ENCODE measurements at places on chromosomes 7 and 10.

DNA sequence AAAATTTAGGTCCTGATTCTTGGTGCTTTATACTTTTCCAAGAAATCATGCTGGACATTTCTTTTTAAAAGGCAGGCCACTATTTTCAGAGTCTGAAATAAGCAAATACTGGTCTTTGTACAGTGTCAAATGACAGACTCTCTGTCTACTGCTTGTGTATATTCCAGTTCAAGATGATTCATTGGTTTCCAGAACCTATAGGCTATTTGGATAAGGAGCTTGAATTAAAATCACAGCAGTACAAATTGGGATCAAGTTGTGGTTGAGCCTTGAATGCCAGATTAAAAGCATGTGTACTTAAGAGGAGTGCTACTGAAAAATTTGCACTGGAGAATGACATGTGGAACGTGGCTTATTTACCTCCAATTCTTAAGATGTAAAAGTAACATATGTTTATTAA, 10.7 kb downstream of the KMT2E start:
- no peak for DNase-seq

DNA sequence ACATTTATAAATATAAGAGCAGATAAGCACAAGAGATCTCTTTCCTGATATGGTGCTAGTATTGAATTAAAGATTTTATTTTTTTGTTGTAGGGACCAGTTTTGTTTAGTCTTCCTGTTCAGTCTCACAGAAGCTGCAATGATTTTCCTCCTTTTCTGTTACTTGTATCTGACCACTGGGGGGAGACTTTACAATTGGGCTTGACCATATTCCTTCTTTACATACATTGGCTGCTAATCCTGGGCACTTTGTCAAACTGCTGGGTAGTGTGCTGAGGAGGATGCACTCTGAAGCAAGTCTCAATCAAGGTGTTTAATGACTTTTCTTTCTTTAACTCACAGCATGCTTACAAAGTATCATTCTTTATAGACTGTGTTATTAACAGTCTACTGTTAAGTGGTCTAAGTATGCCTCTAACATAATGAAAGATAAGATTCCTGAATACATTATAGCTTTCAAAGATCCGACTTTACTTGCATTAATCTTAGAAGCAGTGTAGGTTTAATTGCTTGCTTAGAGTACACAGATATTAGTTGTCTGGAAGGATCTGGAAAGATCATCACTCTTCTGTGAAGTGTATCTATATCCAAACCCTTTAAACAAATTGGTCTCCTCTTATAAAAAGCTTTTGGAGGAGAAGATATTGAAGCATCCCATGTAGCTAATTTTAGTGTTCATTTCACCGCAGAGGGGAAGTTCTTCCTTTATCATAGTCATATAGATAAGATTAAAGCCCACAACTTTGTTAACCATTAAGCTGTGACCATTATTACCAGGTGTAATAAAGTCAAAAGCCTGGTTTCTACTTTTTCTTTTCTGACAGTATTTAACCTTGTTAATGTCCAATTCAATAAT, 3.1 kb downstream of the PALS2 start:
- no peak for DNase-seq

DNA sequence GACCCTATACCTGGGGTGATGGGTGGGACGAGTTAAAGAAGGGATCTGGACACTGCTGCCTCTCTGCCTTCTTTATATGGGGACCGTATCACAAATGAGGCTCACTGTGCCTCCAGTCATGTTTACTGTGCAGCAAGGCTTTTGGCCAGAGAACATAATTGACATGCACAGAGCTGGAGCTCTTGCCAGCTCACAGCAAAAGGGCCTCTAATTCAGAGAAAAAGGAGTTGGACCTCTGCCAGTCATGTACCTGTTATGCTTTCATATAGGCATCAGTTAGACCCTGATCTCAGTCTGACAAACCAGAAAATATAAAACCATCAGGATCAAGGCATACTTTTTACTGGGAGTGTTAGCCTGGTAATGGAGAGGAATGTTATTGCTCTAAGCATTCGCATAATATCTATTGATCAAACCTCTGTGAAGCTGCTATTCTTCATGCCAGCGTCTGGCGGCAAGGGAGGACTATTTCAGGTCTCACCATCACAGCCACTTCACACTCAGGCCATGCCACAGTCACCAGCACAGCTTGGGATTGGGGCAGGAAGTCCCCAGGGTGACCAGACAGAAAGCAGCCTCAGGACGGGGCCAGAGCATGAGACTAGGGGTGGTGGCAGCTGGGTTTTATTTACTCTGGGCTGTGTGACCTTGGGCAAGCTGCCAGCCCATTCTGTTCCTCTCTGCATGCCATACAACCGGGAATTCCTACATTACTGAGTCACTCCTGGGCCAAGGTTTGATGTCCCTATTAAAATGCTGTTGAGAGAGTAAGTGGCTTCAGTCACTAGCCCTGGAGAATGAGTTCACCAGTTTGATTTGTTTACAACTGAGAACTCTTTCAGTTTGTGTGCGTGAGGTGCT, 90.1 kb downstream of the NPSR1 start:
- DNase-seq, result no peak

DNA sequence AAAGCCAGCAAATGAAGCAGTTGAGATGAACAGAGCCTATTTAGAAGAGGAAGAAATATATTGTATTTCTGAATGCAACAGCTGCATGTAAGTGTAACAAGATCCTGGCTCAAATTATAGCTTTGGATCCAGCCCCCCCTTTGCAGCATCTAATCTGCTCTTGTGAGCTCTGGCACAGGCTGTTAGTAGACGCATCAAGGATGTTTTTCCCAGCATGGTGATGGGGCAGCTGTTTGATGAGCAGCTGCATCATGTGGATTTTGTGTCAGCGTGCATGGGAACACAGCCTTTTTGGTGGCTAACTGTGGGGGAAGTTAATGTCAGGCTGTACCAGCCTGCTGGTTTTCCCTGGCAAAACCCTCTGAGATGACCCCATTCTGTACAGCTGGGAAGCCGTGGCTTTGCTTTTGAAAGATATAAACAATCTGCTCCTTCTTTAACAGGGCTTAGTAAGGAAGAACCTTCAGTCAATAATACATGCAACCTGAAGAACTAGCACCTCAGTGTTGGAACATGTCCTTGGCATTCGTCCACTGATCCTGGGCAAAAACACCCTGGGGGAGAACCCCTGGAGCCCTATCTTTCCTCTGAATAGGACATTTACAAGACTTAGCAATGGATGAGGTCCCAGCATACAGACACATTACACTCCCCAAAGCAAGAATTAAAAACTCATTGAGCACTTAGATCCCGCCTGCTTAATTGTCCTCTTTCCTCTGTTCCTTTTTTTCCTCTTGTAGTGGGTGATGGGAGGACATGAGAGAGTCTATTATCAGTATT, 70.6 kb downstream of the NPS start:
- DNase-seq, result no peak

DNA sequence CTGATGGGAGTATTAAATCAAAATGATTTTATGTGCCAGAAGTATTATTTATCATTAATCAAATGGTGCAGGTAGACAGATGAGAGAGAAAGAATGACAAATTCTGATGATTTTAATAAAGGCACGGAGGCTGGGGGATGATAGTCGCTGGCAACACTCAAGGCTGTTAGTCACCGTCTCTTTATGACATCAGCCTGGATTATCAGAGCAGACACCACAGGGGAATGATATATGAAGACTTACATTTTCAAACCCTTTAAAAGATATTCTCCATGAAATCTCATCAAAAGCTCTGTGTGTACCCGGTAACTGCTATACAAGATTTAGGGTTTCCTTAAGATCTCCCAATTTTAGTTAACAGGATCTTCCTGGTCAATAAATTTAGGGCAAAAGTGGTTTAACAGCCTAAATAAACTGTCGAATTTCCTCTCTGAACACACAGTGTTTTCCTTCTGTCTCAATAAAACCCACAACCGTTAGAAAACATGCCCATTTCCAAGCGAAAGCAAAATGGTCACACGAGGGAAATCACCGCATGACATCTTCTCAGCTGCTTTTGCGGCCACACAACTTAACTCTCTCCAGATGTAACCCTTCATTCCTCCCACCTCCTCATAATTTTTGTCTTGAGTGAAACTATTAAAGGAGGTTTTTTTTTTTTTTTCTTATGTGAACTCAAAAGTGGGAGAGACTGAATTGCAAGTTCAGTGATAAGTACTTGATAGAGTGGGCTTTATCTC, 133.2 kb upstream of the FAM171A1 start:
- DNase-seq, result no peak

DNA sequence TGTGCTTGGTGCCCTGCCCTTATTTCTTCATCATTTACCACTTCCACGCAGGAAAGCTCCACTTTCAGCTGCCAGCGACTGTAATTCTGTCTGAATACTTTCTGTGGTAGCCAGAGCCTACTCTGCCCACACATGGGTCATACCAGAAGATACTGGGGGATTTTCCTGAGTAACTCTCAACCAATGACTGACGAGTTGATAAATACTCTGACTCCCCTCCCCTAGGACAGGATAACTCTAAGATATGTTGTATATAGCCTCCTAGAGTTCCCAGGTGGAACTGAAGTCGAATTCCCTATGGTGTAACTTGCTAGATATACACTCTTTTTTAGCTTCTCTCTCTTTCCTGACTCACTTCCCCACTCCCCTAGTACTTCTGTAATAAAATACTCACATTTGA, 29.8 kb downstream of the SEM1 start:
- DNase-seq, result no peak

DNA sequence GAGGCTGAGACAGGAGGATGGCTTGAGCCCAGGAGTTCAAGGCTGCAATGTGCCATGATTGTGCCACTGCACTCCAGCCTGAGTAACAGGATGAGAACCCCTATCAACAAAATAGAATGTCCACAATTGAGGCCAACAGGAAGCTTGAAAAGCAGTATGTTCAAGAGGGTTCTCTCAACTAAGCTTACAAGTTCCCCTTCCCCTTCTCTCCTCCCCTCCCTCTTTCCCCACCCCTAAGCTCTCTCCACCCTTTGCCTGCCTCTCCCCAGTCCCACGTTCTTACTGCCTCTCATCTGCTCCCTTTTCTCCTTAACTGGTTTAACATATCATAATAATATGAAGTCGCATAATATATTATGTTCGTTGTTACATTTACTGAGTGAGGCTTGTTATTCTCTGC, 35.4 kb downstream of the KIAA1549 start:
- no peak for DNase-seq

- DNase-seq, result no peak
Observed at GRCh38 chr10:3782451-3783315, 2.3 kb downstream of the KLF6 start.

- DNase-seq, result no peak
Observed at GRCh38 chr10:14450041-14450491, 119.3 kb upstream of the FRMD4A start.

- no peak for DNase-seq
Observed at GRCh38 chr10:91528080-91528479, 104.8 kb downstream of the PPP1R3C start.

GRCh38 chr10:71444284-71445054, 47.7 kb downstream of the CDH23 start:
- no peak for DNase-seq

DNA sequence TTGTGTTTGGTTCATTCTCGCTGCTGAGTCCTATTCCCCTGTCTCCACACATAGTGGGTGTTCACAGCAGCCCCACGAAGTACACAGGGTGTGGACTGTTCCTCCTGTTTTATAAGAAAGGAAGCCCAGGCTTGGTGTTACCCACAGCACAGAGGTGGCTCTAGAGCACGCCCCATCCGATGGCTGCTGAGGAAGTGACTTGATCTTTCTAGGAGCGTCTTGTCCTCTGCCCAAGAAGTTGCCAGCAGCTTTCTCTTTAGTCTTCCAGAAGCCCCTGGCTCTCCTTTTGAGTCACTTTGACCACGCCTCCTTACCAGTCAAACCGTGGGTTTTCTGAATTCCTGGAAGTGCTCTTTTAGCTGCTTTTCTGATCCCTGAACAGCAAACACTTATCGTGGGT, 94.0 kb downstream of the GRK5 start:
- no peak for DNase-seq

GRCh38 chr10:67809107-67809506, 28.9 kb downstream of the DNAJC12 start:
- no peak for DNase-seq

- no peak for DNase-seq
Observed at GRCh38 chr7:144835155-144835611, 670 bp downstream of the TPK1 start.

DNA sequence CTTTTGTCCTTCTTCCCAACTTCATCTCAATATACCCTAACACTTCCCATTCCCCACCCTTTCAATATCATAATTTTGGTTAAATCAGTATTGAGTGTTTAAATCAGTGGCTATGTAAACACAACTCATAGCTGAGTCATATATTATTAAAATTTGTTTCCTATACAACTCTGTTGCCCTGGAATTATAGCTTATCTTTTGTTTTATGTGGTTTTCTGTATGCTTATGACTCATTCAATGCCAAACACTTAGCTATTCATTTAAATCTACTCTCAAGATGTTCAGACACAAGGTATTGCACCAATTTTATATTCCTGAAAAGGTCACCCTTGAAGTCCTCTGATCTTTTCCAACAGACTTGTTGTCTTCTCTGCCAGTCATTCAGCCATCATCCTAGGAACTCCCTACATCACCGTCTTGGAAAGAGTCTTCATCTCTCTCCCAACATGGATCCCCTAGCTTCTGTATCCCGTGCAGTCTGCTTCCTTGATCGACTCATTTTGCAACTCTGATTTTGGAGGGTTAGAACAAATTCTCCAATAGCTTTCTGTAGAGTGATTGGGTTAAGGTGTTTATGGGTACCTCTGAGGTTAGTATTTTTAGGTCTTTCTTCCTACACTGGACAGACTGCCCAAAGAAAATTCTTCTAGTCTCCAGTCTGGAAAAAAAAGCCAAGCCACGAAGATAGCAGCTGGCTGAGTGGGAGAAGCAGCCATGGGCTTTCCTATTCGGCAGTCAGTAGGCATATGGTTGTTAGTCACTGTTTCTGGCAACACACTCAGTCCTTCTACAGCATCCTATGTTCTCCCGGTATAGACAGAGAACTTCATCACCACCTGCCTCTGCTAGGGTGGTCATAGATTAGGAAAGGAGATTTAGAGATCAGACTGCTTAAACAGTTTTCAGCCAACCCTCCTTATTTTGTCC, 102.1 kb downstream of the CRPPA start:
- DNase-seq, result no peak

GRCh38 chr10:119285495-119286267, 78.3 kb downstream of the GRK5 start:
- DNase-seq, result no peak

GRCh38 chr7:94403546-94403945, 8.9 kb downstream of the COL1A2 start:
- no peak for DNase-seq

- DNase-seq, result no peak
Observed at GRCh38 chr10:24255115-24255880, 46.4 kb downstream of the KIAA1217 start.

GRCh38 chr10:113187063-113187777, 237.2 kb downstream of the TCF7L2 start:
- no peak for DNase-seq

DNA sequence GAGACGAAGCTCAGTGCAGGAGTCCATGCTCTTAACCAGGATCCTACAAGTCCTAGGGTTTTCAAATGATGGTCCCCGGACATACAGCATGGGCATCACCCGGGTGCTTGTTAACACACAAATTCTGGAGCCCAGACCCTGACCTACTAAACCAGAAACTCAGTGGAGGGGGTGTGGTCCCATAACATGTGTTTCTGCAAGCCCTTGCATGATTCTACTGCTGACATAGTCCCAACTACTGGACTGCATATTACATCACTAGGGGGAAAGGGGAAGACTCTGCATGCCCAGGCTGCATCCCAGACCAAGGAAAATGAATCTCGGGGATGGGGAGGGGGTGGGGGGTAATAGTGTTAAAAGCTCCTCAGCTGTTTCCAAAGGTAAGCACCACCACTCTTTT, 40.3 kb downstream of the GRB10 start:
- no peak for DNase-seq

Data from GM12892 (cell line).